Activated CD4-positive, alpha-beta T cell treated with anti-CD3 and anti-CD28 coated beads, Interleukin-2, amount 50 U/mL, for 16 hours (primary cell): ENCODE measurements at places on chromosomes 4 and X.

DNA sequence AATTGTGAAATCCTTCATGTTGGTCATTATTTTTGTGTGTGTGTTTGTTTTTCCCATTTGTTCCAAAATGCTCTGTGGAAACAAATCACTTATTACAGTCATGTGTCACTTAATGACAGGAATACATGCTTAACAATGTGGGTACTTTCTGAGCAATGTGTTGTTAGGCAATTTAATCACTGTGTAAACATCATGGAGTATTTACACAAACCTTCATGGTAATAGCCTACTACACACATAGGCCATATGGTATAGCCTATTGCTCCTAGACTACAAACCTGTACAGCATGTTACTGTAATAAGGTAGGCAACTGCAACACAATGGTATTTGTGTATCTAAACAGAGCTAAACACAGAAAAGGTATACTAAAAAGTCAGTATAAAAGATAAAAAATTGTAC, 388.9 kb upstream of the PPP1R2C start:
- DNase-seq: no peak

GRCh38 chrX:40083120-40083978, 14.4 kb downstream of the BCOR start:
- no peak for DNase-seq

GRCh38 chr4:173189117-173189693, 20.6 kb downstream of the GALNT7 start:
- no peak for DNase-seq

DNA sequence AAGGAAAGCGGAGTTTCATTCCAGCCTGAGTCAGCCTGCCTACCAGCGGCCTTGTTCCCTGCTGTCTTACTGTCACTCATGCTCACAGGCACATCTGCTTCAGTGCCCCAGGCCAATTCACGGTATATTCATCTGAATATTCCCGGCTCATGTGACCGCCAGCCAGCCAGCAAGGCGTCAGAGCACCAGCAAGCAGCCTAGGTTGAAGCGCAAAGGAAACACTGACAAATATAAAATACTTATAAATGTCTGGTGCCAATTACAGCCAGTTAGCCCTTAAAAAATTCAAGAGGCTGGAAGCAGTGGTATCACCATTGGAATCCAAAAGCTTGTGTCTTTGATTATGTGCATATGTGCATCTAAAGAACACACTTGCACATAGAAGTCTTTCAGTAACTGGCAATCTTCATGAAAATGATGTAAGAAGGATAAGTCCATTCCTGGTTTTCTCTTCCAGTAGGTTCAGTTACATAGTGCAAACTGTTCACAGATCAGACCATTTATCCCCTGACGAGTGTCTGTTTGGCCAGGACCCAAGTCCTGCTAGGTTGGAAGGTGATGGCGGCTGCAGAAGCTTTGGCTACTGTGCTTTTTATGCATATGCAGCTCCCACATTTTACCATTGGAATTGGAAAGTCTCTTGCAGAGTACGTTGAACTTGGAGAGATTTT, 61.3 kb downstream of the LUZP4 start:
- no peak for DNase-seq

GRCh38 chrX:80799584-80799983, 10.1 kb downstream of the BRWD3 start:
- no peak for DNase-seq

- no peak for DNase-seq
Observed at GRCh38 chrX:120690344-120690743, 60.5 kb upstream of the C1GALT1C1 start.

DNA sequence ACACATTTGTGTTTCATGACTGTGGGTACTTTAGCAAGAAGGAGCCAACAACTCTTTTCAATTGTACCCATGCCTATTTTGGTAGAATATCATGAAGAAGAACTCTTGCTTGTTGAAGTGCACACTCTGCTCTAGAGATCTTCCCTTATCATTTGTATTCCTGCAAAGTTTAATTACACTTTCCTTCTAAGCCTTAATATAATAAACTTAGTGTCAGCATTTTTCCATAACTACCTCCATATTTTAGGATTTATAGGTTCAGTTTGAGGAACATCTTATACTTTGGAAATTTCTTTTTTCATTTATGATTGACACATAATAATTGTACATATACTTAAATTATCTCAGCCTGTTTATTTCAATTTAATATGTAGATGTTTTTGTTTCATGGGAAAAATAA, 19.1 kb downstream of the FAM47B start:
- no peak for DNase-seq

DNA sequence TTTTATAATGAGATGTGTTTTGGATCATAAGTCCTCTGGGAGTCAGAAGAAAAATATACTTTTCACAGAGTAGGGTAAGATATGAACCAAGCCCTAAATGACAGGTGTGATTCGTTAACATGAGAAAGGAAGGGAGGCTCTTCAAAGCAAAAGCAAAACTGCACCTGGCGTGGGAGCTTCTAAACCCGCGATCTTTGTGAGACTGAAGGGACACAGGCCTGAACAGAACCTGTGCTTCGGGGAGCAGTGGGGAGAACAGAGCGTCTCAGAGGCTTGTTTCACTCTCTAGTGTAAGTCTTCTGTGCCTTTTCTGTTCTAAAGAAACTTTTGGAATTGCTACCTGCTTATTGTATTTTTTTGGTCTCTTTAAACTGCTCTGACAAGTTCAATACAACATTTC, 30.2 kb upstream of the CYP4V2 start:
- peak; percentile 21 for DNase-seq

DNA sequence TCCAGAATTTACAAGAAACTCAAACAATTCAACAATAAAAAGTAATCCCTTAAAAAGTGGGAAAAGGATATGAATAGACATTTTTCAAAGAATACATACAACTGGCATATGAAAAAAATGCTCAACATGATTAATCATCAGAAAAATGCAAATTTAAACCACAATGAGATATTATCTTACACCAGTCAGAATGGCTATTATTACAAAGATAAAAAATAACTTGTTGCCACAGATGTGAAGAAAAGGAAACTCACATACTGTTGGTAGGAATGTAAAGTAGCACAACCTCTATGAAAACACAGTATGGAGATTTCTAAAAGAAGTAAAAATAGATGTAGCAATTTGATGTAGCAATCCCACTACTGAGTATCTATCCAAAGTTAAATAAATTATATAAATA, 65.1 kb upstream of the DIAPH2 start:
- DNase-seq: no peak
